ENCODE measurements at places on chromosomes 2 and 18.

GRCh38 chr18:7809978-7810377 lies 242.9 kb downstream of the PTPRM start:
- DNase-seq: no peak

GRCh38 chr2:27381577-27382181 lies 1.1 kb upstream of the ZNF513 start:
- DNase-seq: no peak

- DNase-seq: no peak
Observed at GRCh38 chr2:76639171-76639680, 883.0 kb downstream of the LRRTM4 start.

DNA sequence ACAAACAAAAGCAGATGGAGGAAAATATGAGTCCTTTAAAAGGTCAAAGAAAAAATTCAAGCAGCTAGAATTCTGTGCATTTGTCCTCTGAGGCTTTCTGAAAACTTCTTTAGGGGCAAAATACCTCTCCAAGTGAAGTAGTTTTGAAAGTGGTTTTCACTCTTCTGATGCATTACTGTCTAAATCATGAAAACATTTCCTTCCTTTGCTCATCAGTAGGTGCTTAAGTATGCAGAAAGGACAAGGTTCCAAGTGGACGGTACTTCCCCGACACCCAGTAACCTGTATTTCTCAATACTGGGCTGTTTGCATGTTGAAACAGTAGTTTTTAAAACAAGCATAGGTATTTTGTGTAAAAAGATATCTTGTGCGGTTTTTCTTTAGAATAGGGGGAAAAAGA lies 189.1 kb upstream of the ERBB4 start:
- DNase-seq: peak; percentile 62

All from epithelial cell of esophagus (primary cell).